Fibroblast of skin of abdomen (primary cell): ENCODE measurements at places on chromosomes 7 and 10.
A peak's percentile ranks its signal among the peaks of the same experiment; 100 is the strongest.

- DNase-seq, result peak; percentile 58
These were observed 13.7 kb downstream of the PRPS1L1 start for GRCh38 chr7:18013936-18014335.

DNA sequence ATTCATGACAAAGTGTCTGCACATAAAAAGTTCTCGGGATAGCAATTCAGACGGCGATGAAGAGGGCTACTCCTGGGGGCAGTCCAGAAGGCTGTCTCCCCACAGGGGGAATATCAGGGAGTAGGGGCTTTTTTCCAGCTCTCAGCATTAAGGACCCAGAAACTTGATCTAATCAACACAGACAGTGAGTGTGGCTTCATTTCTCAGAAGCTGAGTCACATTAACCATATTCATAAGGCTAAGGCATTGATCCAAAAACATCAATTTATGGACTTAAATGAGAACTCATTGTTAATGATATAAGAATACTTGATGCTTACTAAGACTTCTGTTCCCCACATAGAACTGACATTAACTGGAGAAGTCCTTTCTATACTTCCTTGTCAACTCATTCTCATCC is 87.5 kb upstream of the AOAH start:
- no peak for DNase-seq

- peak; percentile 37 for DNase-seq
These were observed 41.2 kb upstream of the VCL start for GRCh38 chr10:73956476-73957359.

- no peak for DNase-seq
These were observed 175.2 kb downstream of the GRM3 start for GRCh38 chr7:86818903-86819302.

DNA sequence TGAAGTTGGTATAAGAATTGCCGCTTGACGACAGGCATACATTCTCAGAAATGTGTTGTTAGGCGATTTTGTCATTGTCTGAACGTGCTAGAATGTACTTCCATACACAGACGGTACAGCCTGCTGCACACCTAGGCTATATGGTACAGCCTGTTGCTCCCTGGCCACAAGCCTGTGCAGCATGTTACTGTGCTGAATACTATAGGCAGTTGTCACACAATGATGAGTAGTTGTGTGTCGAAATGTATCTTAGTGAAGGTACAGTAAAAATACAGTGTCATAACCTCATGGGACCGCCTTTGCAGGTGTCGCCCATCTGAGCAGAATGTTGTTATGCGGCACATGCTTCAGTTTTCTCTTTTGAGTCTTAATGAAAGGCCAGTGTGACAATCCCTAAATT is 66.5 kb downstream of the SHH start:
- DNase-seq, result no peak

DNA sequence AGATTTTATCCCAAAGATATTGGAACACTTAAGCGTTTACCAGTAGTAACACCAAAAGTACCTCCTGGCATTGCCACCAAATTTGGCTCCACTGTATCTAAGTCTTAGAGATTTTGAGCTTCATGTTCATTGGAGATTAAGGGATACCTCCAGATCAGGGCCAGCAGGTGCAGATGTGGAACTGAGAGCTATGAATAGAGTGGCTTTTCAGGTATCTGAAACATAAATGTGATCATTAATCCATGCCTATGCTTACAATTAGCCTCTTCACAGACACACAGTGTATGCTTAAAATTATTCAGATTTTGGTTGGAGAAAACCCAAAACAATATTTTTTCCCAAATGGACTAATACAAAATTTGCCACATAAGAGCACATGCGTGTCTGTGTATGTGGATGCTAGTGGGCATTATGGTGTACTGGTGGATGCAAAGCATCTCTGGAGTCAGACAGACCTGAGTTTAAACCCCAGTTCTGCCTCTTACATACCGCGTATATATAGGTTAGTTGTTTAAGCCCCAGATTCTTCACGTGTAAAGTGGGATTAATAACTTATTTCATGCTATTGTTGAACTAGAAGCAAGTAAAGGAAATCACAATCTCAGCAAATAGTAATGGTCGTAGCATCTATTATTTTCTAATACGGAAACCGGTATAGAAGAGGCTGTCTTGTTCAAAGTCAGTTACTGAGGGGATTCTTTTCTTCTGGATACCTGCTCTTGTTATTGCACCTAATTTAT is 6.8 kb upstream of the LRRC4 start:
- DNase-seq, result no peak

GRCh38 chr7:29956487-29956836 is 33.1 kb downstream of the SCRN1 start:
- no peak for DNase-seq

DNA sequence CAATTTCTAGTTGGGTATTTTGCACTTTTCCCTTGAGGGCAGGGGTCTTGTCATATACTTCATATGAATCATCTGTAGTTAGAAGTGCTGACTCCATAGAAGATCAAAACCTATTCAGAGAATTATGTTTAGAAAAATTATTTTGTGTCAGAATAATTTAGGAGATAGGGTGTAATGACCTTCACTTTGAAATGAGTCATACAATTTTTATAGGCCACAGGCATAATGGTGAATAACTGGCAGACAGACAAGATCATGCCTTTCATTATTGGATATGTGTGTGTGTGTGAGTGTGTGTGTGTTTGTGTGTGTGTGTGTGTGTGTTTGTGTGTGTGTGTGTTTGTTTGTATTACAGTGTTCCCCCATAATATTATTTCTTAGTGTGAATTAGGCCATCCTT is 523.0 kb downstream of the ANKRD7 start:
- DNase-seq, result no peak

DNA sequence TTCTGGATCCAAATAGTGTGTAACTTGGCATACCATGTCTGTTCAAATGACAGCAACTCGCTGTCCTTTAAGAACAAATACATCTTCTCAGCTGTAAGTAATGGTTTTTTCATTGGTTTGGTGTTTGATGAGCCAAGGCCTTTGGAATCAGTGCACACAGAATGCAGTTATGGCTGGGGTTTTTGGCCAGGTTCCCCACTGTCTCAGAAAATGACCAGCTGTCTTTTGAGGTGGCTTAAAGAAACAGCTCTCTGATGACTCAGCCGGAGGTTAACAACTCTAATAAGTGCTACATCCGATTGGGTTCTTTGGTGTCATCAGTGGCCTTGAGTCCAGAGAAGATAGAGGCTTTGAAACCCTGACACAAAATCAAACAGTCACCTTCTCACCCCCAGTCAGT is 688.4 kb downstream of the REEP3 start:
- DNase-seq, result peak; percentile 10

- peak; percentile 86 for DNase-seq
These were observed 8.7 kb upstream of the HOXA2 start for GRCh38 chr7:27111042-27111750.

- DNase-seq, result no peak
These were observed 97.2 kb downstream of the PRKCQ start for GRCh38 chr10:6482737-6483357.
